Right ventricle myocardium inferior (tissue), 1 donor: ENCODE measurements at places on chromosomes 4 and X.
A peak's percentile ranks its signal among the peaks of the same experiment; 100 is the strongest.

DNA sequence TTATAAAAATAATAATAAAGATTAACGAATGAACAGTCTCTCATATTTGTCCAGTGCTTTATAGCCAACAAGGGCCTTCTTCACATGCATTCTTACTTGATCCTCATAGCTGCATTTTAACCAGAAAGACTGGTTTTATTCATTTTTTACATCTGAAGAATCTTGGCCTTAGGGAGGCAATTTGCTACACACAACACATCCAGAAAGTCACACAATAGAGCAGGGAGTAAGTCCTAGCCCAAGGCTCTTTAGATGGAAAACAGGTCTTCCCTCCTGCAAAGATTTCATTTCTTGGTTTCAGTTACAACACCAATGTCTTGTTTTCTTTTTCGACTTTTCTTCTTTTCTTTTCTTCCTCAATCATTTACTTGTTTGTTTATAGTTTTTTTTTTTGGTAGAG, 13.0 kb upstream of the C1GALT1C1 start:
- DNase-seq: no peak

DNA sequence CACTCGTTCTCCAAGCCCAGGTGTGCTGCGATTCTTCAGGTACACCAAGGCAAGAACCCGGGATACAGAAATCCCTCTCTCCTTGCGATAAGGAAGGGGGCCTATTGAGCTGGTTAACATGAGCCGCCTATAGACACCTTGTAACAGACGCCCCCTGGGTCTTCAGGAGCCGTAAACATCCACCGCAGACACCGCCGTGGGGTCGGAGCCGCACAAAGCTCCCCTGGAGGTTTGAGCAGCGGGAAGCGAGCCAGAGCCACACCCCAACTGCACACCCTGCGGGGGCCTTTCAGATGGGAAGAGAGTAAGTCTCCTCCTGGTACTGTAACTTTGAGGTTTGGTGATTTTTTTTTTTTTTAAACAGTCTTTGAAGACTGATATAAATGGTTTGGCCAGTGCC, 46.6 kb downstream of the ZFP42 start:
- no peak for DNase-seq

DNA sequence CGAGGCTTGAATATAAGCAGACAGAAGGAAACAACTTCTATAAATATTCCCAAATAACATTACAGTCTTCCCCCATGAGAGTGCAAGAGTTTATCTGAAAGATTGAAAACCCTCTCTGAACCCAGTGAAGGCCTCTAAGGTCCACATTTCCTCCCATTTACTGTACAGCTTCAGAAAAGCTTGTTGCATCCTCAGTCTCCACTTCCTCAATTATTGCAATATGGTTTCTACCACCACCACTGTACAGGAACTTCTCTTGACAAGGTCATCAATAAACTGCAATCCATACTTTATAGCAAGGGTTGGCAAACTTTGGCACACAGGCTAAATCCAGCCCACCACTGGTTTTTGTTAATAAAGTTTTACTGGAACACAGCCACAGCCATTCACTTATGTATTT, 239.0 kb downstream of the THOC2 start:
- no peak for DNase-seq

DNA sequence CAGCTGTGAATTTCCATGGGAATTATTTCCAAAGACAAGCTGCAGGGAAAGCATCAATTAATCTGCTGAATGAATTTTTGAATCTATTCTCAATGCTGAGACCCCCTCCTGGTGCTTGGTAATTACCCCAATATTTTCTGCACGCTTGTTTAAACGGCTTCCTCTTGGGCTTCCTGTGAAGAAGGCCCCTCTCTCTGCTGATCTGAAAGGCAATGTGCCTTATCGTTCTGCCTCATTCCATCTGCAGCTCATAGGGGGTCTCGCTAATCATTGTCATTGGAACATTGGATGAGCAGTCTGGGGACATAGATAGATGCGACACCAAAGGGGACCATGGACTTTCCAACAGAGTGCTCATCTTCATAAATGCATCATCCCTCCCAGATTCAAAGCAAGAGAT, 851.6 kb downstream of the PDHA2 start:
- DNase-seq: no peak

DNA sequence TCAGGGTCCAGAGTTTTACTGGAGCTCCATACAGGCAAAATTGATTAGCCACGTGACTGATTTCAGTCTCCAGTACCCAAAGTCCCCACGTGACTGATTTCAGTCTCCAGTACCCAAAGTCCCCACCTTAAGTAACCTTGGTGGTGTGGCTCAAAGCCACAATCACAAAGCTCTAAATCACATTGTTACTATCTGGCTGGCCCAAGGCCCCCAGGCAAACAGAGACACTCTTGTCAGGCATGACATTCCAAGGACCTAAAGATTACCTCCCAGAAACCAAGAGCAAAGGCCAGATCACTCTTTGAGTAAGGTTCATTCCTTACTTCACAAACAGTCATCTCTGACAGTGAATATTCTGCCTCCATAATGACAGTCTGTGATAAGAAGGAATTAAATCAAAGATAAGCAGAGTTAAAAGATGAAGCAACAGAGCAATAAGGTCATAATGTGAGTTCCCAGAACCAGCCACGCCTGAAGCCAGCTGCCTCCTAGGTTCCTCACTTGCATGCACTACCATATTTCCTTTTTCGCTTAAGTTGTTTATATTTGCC, 78.5 kb downstream of the ANXA3 start:
- DNase-seq: peak; percentile 74

- no peak for DNase-seq
Measured at GRCh38 chr4:118810991-118811764, 24.7 kb downstream of the SEC24D start.

DNA sequence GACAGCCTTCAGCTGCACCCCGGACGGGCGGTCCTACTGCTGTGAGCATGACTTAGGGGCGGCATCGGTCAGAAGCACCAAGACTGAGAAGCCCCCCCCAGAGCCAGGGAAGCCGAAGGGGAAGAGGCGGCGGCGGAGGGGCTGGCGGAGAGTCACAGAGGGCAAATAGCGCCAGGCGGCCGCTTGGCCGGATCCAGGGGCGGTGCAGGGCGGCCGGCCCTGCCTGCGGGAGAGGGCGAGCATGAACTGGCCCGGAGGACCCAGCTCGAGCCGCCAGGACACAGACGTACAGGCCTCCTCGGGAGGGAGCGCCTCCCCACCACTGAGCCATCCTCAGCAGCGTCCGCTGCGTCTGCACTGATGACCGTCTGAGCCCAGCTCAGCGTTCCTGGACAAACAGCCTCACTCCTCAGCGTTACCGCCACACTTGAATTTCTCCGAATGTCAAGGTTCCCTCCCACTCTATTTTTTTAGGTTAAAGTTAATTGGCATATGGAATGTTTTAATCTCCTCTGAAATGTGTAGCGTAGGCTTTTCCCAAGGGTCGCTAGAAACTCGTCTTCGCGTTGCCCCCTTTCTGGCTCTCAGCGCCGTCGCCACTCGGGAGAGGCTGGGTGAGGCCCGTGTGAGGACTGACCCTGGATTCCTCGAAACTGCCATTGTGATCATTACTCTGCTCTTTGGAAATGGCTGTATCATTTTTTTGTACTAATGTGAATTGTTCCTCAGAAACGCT, 29.9 kb downstream of the NELFA start:
- DNase-seq: no peak

DNA sequence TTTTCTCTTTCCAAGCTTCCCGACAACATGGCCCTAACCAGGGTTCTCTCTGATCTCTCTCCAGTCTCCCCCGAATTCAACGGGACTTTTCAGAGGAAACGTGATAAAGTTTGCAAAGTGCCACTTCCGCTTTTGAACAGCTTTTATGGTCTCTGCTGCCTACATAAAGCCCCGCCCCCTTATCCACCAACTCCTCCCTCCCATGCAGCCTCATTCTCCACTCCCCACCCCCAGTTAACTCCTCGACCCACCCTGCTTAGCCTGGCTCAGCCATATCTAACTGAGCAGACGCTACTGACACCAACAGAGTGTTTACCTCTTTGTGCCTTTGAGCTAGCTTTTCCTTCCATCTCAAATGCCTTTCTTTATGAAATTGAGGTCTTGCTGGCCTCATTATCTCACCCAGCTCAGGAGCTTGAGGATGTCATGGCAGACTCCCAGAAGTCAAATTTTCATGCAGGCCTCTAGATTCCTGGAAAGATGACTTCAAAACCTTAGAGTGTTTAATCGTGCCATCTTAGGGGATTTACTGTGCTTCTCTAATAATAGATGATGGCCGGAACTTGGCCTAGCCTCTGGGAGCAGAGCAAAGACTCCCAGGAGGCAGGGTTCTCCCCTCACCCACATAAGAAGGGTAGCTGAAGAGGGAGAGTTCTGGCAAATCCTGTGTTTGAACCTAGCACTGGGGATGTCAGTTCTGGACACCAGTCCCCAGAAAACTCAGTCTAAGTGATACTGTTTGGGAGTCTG, 606.0 kb downstream of the BCOR start:
- DNase-seq: no peak

DNA sequence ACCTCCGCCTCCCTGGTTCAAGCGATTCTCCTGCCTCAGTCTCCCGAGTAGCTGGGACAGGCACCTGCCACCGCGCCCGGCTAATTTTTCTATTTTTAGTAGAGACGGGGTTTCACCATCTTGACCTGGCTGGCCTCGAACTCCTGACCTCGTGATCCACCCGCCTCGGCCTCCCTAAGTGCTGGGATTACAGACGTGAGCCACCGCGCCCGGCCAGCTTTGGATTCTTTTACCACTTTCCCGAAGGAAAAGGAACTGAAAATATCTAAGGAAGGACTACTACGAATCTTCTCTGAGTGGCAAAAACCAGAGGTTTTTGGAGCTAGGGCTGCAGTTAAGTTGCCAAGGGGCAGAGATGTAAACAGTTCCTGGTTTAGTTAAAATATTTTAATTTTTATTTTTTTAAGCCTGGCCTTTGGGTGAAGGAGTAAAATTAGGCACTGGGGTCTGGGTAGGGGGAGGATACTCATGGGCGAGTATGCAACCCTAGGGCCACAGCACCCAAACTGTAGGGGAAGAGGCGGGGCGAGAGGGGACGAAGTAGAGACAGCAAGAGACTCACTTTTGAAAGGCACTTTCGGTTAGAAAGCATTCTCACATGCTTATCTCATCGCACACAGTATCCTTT, 525 bp upstream of the CISD2 start:
- peak; percentile 64 for DNase-seq

DNA sequence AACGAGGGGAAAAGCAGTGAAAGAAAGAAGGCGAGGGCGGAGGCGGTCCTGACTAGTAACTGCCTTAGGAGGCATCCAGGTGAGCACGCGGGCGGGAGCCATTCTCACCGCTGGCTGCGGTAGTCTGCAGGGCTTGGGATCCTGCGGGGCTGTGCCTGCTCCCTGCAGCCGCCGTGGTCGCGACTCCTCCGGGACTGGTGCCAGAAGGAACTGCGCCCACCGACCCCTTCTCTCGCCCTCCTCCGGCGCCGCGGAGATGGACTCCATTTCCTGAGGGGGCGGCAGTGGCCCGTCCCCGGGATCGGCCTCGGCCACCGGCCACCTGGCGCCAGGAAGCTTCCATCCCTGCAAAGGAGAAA, 543 bp downstream of the NFXL1 start:
- DNase-seq: peak; percentile 71

GRCh38 chr4:163157157-163157556, 9.5 kb downstream of the NAF1 start:
- no peak for DNase-seq

DNA sequence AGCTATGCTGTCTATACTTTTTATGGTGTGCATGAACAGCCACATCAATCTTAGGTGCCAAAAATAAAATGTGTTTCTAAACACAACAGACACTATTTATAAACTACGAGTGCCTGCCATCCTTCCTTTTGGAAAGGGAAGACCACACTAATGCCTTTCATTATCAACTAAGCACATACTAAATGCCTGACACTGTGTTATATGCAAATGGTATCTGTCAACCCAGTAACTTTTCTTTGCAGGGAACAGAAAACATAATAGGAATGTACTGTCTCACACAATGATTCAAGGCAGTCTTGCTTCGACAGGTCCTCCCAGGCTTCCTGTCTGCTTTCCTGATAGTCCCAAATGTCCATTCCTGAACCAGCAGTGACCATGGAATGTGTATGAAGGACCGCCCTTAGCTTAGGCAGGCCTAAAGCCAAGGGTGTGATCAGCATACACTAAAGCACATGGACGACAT, 43.8 kb downstream of the ADGRA3 start:
- DNase-seq: no peak

- DNase-seq: no peak
Measured at GRCh38 chr4:95505151-95505550, 43.6 kb downstream of the UNC5C start.

DNA sequence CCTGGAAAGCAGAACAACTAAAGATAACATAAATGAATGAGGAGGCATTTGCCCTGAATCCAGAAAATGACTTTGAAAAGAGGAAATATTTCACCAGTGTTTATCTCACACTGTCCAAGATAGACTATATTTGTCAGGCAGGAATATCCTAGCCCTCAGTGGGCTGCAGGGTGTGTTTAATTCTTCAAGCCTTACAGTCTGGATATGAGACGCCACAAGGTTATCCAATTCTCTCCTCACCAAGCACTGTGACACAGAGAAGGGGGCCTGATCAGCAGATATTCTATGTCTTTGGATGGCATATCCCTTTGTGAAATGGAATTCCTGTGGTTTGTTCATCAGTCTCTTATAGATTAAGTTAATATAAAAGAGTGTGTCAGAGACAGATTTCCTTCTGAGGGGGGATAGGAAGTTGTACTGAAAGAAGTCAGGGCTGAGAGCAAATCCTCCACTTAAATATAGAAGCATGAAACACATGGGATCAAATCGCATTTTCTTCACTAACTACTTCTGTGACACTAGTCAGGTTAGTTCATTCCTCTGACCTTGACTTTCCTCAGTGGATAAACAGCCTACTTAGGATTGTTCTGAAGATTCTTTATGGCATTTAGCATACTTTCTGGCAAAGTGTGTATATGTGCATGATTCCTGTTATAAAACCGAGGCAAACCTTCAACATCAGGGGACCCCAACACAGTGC, 6.8 kb upstream of the G3BP2 start:
- no peak for DNase-seq

- no peak for DNase-seq
Measured at GRCh38 chr4:178480105-178480504, 1037.9 kb upstream of the AGA start.

GRCh38 chr4:38364383-38364963, 299.5 kb upstream of the KLF3 start:
- DNase-seq: no peak

- no peak for DNase-seq
Measured at GRCh38 chrX:10178866-10179463, 22.2 kb downstream of the CLCN4 start.

GRCh38 chr4:27429364-27429871, 568.8 kb downstream of the STIM2 start:
- DNase-seq: no peak

- DNase-seq: no peak
Measured at GRCh38 chr4:16505726-16506125, 279.5 kb upstream of the TAPT1 start.

DNA sequence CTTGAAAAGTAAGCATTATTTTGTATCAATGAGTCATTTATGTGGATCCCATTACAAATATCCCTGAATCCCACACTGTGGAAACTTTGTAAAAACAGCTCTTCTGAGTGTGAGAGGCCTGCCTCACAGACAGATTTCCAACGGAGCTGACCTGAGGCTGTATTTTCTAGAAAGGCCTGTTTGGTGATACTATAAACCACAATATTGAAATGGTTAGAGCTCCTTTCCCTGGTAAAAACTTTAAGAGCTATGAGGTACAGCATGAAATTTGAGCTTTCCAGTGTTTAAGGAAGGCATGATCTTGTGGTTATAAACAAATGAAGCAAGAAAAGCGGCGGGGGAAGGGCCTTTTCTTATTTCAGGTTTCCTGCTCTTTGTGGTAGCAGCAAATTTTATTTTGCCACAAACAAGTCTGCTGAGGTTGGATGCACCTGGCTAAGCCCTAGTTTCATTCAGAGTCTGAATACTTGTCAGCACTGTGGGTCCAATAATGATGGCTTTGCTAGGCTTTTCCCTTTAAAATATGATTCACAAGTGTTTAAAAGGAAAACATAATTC, 86.8 kb upstream of the ETNPPL start:
- DNase-seq: no peak
